Chondrocyte (in vitro differentiated cells): ENCODE measurements at places on chromosomes 5 and 9.
A peak's percentile ranks its signal among the peaks of the same experiment; 100 is the strongest.

DNA sequence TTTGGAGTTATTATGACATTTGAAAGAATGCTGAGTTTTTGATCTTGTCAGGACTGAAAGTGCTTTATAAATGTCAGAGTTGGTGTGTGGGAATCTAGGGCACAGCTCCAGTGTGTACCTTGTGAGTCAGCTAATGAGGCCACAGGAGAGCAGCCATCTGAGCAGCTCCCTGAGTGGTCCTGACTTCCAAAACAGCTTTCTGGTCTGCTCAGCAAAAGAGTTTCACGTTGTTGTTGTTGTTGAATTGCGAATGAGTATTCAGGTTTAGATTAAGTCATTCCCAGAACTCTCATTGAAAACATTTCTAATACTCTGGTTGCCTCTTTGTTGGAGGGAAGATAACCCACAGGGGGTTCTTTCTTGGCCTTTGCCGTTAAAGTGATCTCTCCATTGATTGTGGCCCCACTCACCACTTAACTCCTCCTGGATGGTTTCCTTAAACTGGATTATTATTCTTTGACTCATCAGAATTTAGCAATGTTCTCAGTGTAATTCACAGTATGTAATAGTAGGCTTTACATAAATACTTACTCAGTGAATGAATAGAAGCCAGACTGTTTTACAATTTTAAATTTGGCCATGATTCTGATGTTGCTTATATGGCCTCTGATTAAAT is 125.1 kb upstream of the SGCD start:
- DNase-seq, result no peak

GRCh38 chr5:141878186-141878710 is at the start of gene PCDH1:
PCDH1 (minus strand) TSS chr5:141878410; CDS start chr5:141878262, 148 bp downstream.
- DNase-seq, result no peak

- DNase-seq, result no peak
These were observed 68.2 kb downstream of the KCNT1 start for GRCh38 chr9:135770203-135770535.

- no peak for DNase-seq
These were observed 262.1 kb downstream of the SPOCK1 start for GRCh38 chr5:137236849-137237507.

DNA sequence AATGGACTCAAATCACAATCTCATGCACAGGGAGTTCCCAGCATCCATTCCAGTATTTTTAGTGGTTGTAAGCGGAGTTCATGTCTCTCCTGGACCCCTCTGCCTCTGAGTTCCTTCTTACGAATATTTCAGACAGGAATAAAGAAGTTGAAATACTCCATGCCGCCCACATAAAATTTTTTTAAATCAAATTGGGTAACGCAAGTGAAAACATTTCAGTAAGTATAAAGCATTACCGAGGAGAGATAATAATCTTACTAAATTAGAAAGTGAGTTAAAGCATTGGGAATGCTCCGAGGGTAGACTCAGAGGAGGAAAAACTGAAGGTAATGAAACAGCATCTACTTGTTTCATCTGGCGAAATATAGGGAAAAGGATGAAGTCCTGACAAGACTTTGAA is 317.6 kb downstream of the ARRDC3 start:
- no peak for DNase-seq

- DNase-seq, result no peak
These were observed 10.7 kb downstream of the PRRC2B start for GRCh38 chr9:131404581-131404980.

- DNase-seq, result no peak
These were observed 85.7 kb upstream of the FAM169A start for GRCh38 chr5:74951865-74952264.

DNA sequence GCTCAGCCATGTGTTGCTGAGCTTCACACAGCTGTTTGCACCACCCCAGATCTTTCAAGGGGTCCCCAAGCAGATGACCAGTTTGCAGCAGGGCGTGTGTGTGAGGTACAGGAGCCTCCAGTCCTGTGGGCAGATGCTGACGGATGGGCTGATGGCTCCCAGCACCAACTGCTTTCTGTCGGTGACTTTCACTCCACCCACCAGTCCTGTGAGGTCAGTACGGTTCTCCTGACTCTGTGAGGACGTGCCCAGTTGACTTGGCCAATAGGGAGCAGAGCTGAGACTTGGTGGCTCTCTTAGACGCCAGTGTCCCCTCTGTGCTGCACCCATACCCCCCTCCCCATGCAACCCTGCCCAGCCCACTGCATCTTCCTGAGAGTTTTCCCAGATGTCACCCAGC is 19.7 kb downstream of the COL5A1 start:
- DNase-seq, result peak; percentile 49

DNA sequence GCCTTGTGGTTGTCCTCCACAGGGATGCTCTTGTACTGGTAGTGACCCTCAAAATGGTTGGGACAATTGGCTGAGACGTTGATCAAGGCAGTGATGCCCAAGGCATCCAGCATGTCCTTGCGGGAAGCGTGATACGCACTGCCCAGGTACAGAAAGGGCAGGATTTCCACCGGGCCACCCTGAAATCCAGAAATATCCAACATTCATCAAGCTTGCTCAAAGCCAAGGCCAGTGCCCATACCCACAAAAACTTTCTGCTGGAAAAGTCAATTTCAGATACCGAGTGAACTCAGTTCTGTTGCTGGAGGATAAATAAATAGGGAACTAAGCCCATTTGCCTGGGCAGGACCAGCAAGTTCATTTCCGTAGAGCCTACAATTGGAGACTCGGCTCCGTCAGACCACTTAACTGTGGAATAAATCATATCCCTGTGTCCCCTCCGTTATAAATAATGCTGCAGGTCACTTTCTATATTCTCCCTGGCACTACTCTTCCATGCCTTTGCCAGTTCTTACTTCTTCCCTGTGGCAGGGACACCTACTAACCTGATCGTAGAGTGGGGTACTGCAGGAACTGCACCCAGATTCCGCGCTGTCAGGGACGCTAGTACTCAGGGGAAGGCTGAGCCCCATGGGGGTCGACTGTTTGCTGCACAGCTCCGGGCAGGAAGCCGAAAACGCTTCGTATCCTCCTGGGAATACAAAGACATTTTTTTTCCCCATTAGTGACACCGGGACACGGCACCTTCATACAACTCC is 1.2 kb downstream of the DUSP1 start:
- no peak for DNase-seq

DNA sequence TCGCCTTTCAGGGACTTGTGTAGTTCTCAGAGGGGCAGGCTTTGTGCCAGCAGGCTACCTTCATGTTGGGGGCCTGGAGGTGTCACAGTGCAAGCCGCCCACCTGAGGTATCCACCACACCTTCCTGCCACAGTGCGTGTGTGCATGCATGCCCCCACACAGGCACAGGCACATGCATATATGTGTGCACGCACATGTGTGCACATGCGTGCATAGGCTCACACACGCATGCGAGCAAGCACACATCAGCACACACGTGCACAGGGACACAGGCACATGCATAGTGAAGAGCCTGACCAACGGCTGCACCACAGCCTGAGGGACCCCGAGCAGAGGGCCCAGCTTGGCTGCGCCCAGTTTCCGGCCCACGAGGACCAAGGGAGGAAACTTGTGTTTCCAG is 36.1 kb downstream of the IRX4 start:
- peak; percentile 76 for DNase-seq

DNA sequence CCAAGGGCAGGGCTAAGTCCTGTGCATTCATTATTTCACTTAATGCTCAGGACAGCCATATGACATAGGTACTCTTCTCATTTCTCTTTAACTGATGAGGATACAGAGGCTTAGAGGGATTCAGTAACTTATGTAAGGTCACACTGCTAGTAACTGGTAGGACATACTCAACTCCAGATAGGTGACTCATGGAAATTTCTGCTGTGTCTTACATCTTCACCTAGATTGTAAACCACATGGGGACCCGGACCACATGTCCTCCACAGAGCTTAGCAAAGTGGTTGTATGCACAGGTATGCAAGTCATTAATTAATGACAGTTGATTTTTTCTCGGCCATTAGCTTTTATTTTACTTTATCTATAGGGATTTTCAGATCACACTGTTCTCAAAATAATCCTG is 29.3 kb downstream of the SLC1A1 start:
- DNase-seq, result no peak
